ENCODE measurements at places on chromosomes 2 and 18.

DNA sequence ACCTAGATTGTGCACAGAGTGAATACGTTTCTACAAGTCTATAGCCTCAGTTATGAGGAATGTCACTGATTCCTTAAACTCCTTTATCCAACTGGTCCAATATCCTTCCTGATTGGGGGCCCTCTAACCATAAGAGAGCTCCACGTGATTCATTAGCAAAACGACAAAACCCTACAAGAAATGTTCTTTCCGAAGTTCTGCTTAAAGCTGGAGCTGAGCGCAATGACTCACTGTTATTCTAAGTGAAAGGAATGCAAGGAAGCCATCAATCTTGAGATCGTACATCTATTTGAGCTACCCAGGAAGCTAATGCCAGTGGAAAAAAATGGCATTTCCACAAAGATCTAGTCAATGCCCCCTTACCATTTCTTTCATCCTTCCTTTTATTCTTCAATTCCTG lies 354.9 kb upstream of the CDH20 start:
- no peak for DNase-seq
- H3K36me3 ChIP-seq, result no peaks in the 10 kb centered on the region

- no peaks in the 10 kb centered on the region for H3K36me3 ChIP-seq
- DNase-seq, result no peak
- no peaks in the 10 kb centered on the region for H3K27me3 ChIP-seq
- H3K4me1 ChIP-seq, result no peaks in the 10 kb centered on the region
Measured at GRCh38 chr2:99770876-99771275, 281.1 kb upstream of the REV1 start.

- H3K4me3 ChIP-seq, result no peak overlapping the region
- DNase-seq, result no peak
- no peaks in the 10 kb centered on the region for H3K27me3 ChIP-seq
- no peak overlapping the region for H3K27ac ChIP-seq
- peaks cover 9% of the 10 kb centered on the region for H3K4me1 ChIP-seq
Measured at GRCh38 chr2:128605931-128606330, 287.3 kb upstream of the HS6ST1 start.

- no peaks in the 10 kb centered on the region for H3K4me1 ChIP-seq
- no peak overlapping the region for H3K4me3 ChIP-seq
- H3K36me3 ChIP-seq, result no peaks in the 10 kb centered on the region
- H3K27me3 ChIP-seq, result no peaks in the 10 kb centered on the region
- no peak overlapping the region for H3K27ac ChIP-seq
Measured at GRCh38 chr2:60659026-60659425, 97.0 kb upstream of the PAPOLG start.

- H3K36me3 ChIP-seq, result no peaks in the 10 kb centered on the region
- 0 out of 2 replicates have a peak, but pooled peaks cover 3% of the 10 kb centered on the region for H3K4me1 ChIP-seq
- no peaks in the 10 kb centered on the region for H3K27me3 ChIP-seq
- DNase-seq, result no peak
- H3K4me3 ChIP-seq, result no peak overlapping the region
Measured at GRCh38 chr2:226179010-226179409, 620.6 kb downstream of the IRS1 start.

DNA sequence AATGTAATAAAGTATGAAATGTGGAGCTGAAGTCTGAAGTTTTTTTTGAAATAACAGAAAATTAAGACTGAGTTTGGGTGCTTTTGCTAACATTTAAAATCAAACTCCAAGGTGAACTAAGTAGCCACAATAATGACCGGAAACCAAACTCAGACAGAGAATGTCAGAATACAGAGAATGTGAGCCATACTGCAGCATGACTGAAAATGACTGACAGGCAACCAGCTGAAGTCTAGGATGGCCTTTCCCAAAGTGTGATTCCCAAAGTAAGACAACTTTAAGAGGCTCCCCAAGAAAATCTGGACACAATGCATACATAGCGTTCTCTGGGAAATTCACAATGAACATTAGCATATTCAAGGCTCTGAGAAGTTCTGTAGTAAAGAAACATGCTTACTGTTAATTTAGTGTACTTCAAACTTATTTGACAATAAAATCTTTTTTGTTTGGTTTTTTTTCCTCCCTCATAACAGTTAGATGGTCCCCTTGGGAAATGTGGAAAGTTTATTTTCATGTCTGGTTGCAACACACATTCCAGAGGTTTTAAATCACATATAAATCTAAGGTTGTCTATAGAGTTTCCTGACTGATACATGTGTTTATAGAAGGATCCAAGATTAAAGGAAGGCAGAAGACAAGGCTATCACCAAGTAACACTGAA lies 28.6 kb downstream of the PLA2R1 start:
- peaks cover 5% of the 10 kb centered on the region for H3K4me1 ChIP-seq
- H3K36me3 ChIP-seq, result no peaks in the 10 kb centered on the region
- H3K27ac ChIP-seq, result no peak overlapping the region
